ENCODE measurements at places on chromosomes 1 and 21. TPM values are rescaled to one million over a fixed set of nuclear protein-coding genes. Genes with fewer than 3 reads are reported as not detected.

Gene RIMKLA
- total RNA-seq = not detected

DNA sequence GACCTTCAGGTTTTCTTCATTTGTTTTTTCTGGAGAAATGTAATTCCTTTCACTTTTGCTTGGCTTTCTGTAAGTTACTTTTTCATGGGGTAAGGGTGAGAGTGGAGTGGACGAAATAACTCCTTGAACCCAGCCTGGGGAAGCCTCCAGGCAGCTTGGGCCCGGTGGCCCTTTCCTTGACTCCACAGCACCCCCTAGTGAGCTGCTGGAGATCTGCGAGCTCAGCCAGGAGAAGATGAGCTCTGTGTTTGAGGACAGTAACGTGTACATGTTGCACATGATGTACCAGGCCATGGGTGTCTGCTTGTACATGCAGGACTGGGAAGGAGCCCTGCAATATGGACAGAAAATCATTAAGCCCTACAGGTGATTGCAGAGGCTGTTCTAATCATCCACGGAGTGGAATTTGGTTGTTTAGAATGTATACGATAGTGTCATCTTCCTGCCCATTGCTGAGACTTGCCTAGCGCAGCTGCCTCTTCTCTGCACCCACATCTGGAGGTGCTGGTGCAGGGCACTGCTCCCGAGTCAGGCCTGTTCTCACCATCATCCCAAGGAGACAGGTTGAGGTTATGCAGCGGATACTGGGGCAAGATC, 51.0 kb downstream of the SMYD2 start:
- H3K27me3 ChIP-seq = no peaks in the 10 kb centered on the region
- peak; percentile 43 for DNase-seq
- H3K27ac ChIP-seq = no peak overlapping the region
- no peaks in the 10 kb centered on the region for H3K4me1 ChIP-seq
- peaks cover 10% of the 10 kb centered on the region for H3K36me3 ChIP-seq
- no peak overlapping the region for H3K4me3 ChIP-seq

GRCh38 chr1:207742850-207743555, 8.9 kb upstream of the CD46 start:
- no peak overlapping the region for H3K4me3 ChIP-seq
- DNase-seq = no peak
- H3K27ac ChIP-seq = no peak overlapping the region
- no peaks in the 10 kb centered on the region for H3K4me1 ChIP-seq
- H3K36me3 ChIP-seq = no peaks in the 10 kb centered on the region

Gene SPRR2B
- not detected for total RNA-seq

GRCh38 chr1:5718831-5719632, 273.2 kb downstream of the NPHP4 start:
- no peak for DNase-seq
- H3K27me3 ChIP-seq = no peaks in the 10 kb centered on the region
- H3K4me3 ChIP-seq = no peak overlapping the region

DNA sequence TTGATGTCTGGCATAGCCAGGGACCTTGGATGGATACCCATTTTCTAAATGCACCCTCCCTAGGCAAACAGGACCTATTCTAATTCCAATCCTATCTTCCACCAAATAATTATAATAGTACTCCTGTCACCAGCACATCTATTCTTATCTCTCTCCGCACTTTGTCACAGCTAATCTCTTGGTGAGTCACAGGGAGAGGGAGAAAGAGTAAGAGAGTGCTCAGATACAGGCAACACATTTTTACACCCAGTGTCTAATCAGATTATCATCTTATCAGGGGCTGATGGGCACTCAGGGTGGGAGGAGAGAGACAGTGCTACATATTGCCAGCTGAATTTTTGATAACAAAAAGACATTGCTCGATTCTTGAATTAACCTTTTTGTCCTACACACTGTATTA, 275.0 kb upstream of the BEND5 start:
- DNase-seq = no peak
- H3K27ac ChIP-seq = no peak overlapping the region
- H3K4me1 ChIP-seq = no peaks in the 10 kb centered on the region
- H3K27me3 ChIP-seq = no peaks in the 10 kb centered on the region
- H3K4me3 ChIP-seq = no peak overlapping the region

Gene SLC2A1
- 83.9 TPM for total RNA-seq

DNA sequence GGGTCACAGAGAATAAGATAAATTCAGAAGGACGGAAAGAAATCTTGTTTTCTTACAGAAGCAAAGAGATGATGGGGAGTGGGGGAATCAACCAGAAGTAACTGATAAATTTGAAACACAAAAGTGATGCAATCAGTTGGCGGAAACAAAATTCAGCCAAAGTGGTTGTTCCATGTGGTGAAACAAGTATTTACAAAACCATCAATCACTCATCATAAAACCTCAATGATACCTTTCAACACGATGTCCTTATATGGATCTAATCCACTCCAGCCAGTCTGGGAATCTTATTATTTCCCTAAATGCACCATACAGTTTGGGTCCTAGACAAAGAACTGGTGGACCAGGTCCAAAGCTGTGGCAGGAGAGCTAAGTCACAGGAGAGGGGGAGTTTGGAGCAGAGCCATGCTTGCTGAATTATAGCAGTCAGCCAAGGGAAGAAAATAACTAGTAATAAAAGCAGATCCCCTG, 303.8 kb upstream of the LRRC7 start:
- no peak for DNase-seq
- no peaks in the 10 kb centered on the region for H3K4me1 ChIP-seq
- no peak overlapping the region for H3K27ac ChIP-seq
- H3K36me3 ChIP-seq = no peaks in the 10 kb centered on the region
- H3K4me3 ChIP-seq = no peak overlapping the region
- H3K27me3 ChIP-seq = no peaks in the 10 kb centered on the region

- no peak overlapping the region for H3K27ac ChIP-seq
- H3K4me3 ChIP-seq = no peak overlapping the region
- no peaks in the 10 kb centered on the region for H3K36me3 ChIP-seq
- DNase-seq = no peak
- no peaks in the 10 kb centered on the region for H3K4me1 ChIP-seq
- H3K27me3 ChIP-seq = no peaks in the 10 kb centered on the region
Measured at GRCh38 chr1:184685116-184685515, 69.5 kb downstream of the EDEM3 start.

DNA sequence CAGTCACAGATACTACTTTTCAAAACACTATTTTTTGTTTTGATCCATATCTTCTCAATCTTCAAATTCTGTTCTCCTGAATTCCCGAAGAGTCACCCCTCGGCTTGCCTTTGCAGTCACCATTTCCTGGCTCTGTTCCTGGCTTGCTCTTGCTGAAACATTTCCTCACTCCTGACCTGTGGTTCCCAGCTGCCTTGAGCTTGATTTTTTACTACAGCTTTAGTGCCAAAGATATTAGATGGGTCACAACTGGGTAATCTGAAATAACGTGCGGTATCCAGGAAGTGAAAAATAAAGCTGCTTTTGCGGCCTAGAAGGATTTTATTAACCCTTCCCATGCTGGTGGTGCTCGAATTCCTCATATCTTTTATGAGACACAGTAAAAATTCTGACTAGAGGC, 318.8 kb downstream of the PCP4 start:
- no peaks in the 10 kb centered on the region for H3K36me3 ChIP-seq
- no peaks in the 10 kb centered on the region for H3K27me3 ChIP-seq
- no peak overlapping the region for H3K4me3 ChIP-seq
- H3K4me1 ChIP-seq = no peaks in the 10 kb centered on the region
- DNase-seq = no peak
- no peak overlapping the region for H3K27ac ChIP-seq

- peaks cover 4% of the 10 kb centered on the region for H3K36me3 ChIP-seq
- H3K4me3 ChIP-seq = no peak overlapping the region
- H3K27ac ChIP-seq = no peak overlapping the region
- H3K27me3 ChIP-seq = no peaks in the 10 kb centered on the region
Measured at GRCh38 chr1:45493116-45493697, 2.2 kb upstream of the TESK2 start.

- H3K4me3 ChIP-seq = no peak overlapping the region
- DNase-seq = no peak
- H3K27me3 ChIP-seq = no peaks in the 10 kb centered on the region
- no peak overlapping the region for H3K27ac ChIP-seq
- peaks cover 7% of the 10 kb centered on the region for H3K4me1 ChIP-seq
Measured at GRCh38 chr1:100462326-100463025, 75.5 kb upstream of the GPR88 start.

DNA sequence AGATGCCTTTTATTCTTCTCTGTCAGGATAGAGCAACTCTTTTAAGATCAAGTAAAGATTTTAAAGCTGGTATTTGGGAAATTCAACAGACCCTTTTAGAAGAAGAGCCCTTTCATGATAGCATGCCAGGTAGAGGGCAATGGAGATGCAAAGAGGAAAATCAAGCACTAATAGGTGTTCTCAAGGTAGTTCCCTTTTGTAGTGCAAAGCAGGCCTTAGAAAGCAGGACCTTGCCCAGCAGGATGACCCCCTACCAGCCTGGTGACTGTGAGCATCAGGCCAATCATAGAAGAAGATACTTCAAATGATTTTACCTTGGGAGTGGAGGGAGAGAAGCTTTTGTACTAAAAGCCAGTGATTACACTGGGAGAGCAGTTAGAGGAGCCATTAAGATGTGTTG, 381.4 kb upstream of the ZRANB2 start:
- no peak overlapping the region for H3K27ac ChIP-seq
- H3K27me3 ChIP-seq = no peaks in the 10 kb centered on the region
- DNase-seq = no peak
- H3K4me1 ChIP-seq = no peaks in the 10 kb centered on the region

Gene CCDC27
- not detected for total RNA-seq

DNA sequence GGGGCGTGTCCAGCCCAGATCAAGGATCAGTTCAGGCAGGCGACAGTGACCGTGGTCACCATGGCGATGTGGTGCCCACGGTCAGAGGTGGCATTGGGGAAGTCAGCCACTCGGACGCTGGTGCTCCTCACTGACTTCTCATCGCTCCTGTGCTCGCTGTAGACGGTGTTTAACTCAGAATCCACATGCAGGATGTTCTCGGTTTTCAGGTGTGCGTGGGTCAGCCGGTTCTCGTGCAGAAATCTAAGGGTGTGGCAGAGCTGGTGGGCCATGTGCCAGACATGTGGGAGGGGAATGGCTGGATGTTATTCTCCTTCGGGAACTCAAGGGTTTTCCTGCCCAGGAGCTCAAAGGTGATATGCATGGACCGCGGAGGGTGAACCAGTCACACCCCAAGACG, 11.7 kb downstream of the OR2AJ1 start:
- no peaks in the 10 kb centered on the region for H3K27me3 ChIP-seq
- H3K36me3 ChIP-seq = no peaks in the 10 kb centered on the region
- no peak overlapping the region for H3K4me3 ChIP-seq
- no peak overlapping the region for H3K27ac ChIP-seq

Gene AIM2
- 2.5 TPM for total RNA-seq

GRCh38 chr1:58769809-58770320, 14.0 kb downstream of the JUN start:
- H3K27ac ChIP-seq = no peak overlapping the region
- no peak overlapping the region for H3K4me3 ChIP-seq
- no peaks in the 10 kb centered on the region for H3K36me3 ChIP-seq
- H3K4me1 ChIP-seq = peaks cover 6% of the 10 kb centered on the region

Gene IL6R
- 76.5 TPM for total RNA-seq

Gene POMGNT1
- 40.4 TPM for total RNA-seq

DNA sequence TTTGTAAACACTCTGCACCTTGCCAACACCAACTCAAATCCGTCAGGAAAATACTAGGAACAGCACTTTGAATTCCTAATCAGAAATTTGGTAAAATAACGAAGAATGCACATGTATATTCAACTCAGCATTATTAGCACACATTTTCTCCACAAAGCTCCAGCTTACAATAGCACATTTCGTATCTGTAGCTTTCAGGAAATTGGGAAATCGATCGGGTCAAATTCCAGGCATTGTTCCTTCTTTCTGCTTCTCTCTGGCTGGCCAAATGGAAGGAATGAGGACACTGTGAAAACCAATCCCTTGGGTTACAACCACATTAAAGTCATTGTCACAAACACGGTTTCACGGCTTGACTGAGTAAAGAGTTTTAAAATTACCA, 58.6 kb downstream of the NPHP4 start:
- DNase-seq = no peak
- no peak overlapping the region for H3K27ac ChIP-seq
- H3K4me3 ChIP-seq = no peak overlapping the region
- H3K36me3 ChIP-seq = peaks cover 12% of the 10 kb centered on the region

DNA sequence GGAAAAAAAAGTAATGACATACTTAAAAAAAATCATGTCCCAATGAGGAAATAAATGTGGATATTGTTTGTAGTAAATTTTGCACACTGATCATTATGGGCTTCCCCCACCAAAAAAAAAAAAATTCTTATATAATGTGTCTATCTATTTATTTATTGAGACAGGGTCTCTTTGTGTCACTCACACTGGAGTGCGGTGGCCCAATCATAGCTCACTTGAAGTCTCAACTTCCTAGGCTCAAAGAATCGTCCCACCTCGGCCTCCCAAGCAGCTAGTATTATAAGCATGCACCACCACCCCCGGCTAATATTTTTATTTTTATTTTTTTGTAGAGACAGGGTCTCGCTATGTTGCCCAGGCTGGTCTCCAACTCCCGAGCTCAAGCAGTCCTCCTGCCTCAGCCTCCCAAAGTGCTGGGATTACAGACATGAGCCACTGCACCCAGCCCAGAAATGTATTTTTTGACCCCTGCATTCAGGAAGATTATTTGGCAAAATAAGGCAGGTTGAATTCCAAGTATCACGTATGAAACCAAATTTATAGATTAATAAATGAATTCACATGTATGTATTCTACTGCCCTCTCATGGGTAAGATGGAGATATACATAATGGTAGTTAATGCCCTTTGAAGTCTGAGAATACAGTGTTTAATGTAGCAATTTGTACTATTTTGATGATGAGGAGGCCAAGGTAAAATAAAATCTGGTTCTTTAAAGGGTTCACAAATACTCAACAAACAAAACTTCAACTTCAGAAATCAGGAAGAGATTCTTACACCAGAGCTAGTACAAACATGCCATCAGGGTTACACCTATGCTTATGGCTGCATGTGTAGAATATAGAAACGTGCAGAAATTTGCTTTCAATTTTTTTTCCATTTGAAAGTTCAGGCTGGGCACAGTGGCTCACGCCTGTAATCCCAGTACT, 1.4 kb upstream of the DENND2C start:
- H3K27me3 ChIP-seq = peaks cover 10% of the 10 kb centered on the region
- no peaks in the 10 kb centered on the region for H3K36me3 ChIP-seq
- H3K27ac ChIP-seq = no peak overlapping the region
- no peak for DNase-seq

DNA sequence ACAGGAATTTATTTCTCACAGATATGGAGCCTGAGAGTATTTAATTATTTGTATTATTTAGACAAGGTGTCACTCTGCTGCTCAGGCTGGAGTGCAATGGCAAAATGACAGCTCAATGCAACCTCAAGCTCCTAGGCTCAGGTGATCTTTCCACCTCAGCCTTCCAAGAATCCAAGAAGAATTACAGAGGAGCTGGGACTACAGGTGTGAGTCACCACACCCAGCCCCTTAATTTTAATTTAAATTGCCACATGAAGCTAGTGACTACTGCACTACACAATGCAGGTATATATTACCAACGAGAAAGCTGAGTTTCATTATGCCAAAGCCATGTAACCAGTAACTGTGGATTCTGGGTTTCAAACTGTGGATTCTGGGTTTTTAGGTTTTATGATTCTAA, 2.1 kb downstream of the KHDC4 start:
- H3K4me3 ChIP-seq = no peak overlapping the region
- H3K27me3 ChIP-seq = no peaks in the 10 kb centered on the region
- no peak overlapping the region for H3K27ac ChIP-seq
- peaks cover 57% of the 10 kb centered on the region for H3K36me3 ChIP-seq
- DNase-seq = no peak
